Inflammatory macrophage (primary cell): ENCODE measurements at places on chromosomes 11 and 22.
A peak's percentile ranks its signal among the peaks of the same experiment; 100 is the strongest.

DNA sequence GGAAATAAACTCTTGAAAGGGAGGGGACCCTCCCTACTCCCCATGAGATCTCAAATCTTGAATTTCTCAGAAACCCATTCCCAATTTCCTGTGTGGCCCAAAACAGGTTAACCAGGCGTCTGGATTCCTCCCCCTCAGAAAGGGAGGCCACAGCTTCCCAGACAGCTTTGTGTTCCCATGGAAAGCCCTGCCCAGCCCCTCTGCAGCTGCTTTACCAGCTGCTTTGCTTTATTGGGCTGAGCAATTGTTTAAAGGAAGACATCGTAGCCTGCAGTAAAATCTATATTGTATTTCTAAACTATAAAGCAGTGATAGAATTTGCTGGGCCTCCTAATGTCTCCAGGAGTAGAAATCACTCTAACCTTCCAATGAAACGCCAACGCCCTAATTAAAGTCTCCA lies 97.4 kb downstream of the CHST1 start:
- DNase-seq: no peak

DNA sequence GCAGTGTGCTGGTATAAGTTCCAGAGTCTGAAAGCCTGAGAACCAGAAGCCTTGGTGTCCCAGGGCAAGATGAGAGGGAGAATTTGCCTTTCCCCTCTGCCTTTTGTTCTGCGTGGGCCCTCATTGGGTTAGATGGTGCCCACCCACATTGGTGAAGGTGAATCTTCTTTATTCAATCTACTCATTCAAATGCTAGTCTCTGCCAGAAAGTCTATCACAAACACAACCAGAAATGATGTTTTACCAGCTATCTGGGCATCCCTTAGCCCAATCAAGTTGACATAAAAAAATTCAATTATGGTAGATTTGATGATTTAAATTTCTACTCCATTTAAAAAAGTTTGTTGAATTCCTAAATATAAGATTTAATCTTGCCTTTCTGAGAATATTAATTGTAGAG lies 22.2 kb downstream of the CSTPP1 start:
- no peak for DNase-seq

DNA sequence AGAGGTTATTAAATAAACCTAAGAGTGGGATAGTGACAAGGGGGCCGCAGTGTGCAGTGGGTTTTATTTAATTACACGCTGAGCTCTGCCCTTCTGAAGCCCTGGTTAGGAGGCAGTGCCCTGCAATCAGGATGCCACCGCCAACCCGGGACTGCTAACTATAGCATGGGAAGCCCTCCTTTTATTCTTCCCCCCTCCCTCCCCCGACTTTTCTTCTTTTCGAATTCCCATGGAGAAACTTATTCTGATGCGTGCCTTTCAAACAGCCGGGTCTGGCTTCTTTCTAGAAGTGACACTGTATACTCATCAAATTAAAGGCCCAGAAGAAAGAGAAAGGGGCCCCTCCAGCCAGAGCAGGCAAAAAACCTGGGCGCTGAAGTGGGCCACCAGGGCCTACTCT lies 91.3 kb upstream of the ANO1 start:
- no peak for DNase-seq

- DNase-seq: peak; percentile 88
These were observed 96.1 kb downstream of the MICAL2 start for GRCh38 chr11:12206529-12206928.

DNA sequence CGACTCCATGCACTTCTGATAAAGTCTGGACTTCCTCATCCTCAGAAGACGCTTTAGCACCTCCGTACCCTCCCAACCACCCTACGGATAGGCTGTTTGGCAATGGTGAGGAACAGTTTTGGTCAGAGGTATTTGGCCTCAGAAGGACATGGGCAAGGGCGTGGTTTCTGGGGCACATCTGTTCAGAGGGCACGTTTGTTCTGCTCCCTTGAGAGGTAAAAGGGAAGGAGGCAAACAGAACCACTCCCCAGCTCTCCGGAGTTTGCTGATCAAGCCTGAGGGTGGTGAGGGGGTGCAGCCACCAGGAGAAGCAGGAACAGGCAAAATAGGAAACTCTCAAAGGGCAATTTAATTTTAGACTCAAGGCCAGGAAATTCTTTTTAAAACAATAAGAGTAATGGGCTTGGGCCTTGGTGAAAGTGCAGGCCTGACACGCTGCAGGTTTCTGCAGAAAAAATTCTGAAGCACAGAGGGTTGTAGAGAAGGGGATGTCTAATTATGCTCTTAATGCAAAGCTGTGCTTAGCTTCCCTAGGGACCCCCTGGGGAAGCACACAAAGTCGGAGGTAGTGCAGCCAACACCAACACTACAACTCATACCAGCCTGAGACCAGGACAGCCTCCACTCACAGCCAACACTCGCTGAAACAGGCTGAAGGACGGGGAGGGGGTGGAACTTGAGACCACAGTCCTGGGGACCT lies 23.3 kb downstream of the ETS1 start:
- DNase-seq: peak; percentile 36

- no peak for DNase-seq
These were observed 1.4 kb downstream of the SLC25A22 start for GRCh38 chr11:796565-797295.

DNA sequence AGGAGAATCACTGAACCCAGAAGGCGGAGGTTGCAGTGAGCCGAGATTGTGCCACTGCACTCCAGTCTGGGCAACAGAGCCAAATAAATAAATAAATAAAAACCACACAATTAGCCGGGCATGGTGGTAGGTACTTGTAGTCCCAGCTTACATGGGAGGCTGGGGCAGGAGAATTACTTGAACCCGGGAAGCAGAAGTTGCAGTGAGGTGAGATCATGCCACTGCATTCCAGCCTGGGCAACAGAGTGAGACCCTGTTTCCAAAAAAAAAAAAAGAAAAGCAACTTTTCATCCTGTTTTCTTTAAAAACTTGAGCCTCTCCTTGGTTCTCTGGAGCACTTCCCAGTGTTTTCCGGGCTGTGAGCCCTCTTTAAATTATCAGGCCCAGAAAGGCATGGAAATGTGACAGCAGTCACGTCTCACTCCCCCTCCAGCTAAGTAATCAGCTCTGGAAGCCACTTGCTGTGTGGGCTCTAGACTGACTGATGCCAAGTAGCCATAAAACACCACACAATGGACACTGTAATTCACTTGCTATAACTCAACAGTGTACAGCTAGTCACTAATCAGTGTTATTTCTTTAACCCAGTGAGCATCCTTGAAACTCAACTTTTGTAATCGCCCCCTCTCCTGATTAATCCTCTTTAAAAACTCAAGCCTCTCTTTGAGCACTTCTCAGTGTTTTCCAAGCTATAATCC lies 13.0 kb upstream of the MCHR1 start:
- DNase-seq: no peak

DNA sequence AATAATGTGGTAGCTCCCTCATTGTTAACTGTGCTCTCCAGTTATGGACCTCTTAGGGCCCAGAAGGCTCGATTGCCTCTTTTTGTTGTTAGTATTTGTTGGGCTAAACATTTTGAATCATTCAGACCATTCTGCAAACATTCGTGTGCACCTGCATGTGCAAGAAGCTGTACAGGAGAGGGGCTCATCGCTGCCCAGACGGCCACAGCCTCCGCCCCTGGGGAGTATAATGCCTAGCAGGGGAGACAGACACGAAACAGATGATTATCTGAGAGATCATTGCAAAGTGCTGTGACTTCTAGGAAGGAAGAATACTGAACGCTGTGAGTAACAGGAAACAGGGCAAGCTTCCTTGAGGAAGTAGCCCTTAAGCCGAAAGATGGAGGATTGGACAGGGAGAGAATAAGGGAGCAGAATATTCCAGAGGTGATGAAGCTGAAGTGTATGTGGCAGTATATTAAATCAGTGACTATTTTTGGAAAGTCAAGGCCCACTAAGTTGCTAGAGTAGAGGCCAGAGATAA lies 123.3 kb upstream of the RASSF10 start:
- DNase-seq: no peak

- no peak for DNase-seq
These were observed 1.7 kb downstream of the PCNX3 start for GRCh38 chr11:65617136-65617850.

- no peak for DNase-seq
These were observed 47.8 kb downstream of the BRSK2 start for GRCh38 chr11:1437500-1437899.

DNA sequence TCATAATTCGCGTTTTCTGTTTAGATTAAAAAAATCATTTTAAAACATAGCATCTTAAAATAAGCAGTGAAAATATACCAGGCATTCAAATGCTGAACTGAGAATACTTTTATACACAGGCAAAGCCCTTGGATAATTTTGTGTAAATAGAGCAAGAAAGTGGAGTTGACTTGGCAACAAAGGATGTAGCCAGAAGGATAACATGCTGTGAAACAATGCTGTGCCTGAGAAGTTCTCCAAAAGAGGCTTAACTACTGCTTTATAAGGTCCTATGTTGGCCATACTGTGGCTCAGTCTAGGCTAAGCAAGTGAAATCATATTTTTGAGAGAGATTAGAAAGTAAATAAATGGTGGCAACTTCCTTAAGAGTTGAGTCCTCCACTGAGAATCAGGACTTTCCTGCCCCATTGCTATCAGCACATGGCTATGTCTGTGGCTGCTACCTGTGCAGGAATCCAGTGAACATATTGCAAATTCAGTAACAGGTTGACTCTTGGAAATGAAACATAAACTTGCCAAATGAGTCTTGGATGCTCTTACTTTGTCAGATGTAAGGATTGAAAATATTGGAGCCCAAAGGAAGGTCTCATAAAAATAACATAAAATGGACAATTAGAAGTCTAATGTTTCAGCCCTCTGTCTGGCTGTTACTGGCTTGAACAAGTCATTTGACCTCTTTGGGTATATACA lies 448.9 kb downstream of the LRRC4C start:
- DNase-seq: no peak

DNA sequence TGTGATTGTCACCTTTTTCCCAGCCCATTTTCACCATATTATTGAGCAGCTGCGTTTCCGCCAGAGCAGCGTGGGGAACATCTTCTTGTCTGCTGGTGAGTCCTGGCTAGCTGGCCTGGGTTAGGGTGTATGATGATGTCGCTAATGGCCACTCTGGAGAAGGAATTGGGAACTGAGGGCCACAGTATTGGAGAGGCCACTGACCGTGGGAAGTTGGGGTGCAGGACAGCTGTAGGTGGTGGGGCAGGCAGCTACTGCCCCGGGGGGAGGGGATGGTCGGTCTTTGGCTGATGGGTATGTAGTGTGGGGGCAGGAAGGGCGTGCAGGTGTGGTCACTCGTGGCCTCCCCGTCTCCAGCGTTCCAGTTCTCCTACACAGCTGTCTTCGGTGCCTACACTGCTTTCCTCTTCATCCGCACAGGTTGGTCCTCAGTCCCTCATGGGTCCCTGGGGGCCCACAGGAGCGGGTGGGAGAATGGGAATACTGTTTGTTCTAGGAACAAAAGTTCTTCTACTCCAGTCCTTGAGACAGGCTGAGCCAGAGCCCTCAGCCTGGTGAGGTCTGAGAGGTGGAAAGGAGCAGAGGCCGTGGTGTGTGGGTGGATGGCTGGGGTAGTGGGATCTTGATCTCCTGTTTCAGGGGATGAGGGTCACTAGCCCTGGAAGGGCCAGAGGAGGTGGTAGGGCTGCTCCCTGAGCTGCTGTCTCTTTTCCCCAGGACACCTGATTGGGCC lies 2.1 kb downstream of the RCE1 start:
- DNase-seq: no peak

- peak; percentile 64 for DNase-seq
These were observed 18.3 kb downstream of the PRSS23 start for GRCh38 chr11:86818462-86819192.

- no peak for DNase-seq
These were observed 5.5 kb downstream of the PRPF19 start for GRCh38 chr11:60900673-60901404.

- no peak for DNase-seq
These were observed 23.8 kb downstream of the ART5 start for GRCh38 chr11:3617990-3618389.

DNA sequence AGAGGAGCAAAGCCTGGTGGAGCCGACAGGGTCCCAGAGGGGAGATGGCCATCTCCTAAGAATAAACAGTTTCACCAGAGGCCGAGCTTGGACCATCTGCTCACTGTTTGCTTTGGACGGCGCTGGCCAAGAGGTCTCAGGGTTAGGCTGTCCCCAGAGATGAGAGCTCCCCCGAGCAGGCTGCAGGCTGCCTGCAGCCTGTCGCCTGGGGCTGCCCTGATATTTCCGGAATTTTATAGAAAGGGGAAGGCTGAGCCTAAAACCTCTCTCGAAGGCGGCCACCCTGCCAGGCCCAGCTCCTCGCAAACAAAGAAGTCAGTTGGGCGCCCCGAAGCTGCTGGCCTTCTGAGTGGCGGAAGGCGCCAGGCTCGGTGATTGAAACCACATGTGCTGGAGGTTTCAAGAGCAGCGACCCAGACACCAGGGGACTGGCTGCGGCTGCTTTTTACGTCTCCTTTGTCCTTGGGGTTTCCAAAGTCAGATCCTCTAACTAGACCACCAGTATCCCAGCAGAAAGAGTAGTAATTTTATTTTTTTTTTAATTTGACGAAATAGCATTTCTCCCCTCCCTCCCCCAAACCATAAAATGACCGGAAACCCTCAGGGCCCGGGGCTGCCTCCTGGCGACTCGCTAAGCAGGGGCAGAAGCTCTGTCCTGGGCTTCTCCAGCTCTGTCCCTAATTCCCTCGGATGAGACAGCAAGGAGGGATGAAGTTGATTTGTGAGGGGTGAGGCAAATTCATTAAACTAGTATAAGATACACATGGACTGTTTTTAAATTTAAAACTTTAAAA lies 57.4 kb downstream of the CLMP start:
- DNase-seq: peak; percentile 46

- DNase-seq: no peak
These were observed 66.3 kb downstream of the ZC3H12C start for GRCh38 chr11:110159476-110159875.

- DNase-seq: peak; percentile 73
These were observed 90.6 kb downstream of the RPS6KA4 start for GRCh38 chr11:64449381-64450167.

- DNase-seq: no peak
These were observed 6.2 kb downstream of the PCSK7 start for GRCh38 chr11:117225553-117226170.

GRCh38 chr11:112537846-112538330 lies 277.2 kb upstream of the PLET1 start:
- DNase-seq: peak; percentile 94

- no peak for DNase-seq
These were observed 56.8 kb upstream of the LRRC55 start for GRCh38 chr11:57124917-57125316.

DNA sequence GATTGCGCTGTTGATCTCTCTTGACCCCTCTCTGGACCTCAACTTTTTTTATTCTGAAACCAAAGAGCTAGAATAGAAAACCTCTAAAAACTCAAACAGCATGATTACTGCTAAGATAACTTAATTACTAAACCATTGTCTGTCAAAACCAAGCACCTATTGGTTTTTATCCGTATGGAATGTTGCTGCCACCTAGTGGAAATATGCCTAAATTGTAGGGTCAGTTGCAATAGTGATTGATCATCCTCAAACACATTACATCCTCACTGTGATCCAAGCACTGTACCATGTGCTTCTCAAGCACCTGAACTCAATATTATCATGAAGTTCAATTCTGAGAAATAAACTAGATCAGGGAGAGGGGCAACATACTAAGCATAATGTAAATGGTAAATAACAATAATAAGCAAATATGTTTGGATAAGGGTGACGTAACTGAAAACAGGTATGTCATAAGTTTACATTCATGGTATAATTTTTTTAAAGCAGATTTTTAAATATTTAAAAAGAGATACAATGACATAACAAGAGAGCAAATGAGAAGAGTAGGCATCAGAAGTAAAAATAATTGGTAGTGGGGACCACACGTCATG lies 3.8 kb upstream of the OR5A2 start:
- peak; percentile 88 for DNase-seq

GRCh38 chr11:46692450-46692849 lies 8.0 kb downstream of the ARHGAP1 start:
- no peak for DNase-seq
